ENCODE measurements at places on chromosomes 6 and 20.

GRCh38 chr6:116280161-116280932, 617 bp upstream of the TSPYL1 start:
- no peak for DNase-seq

- no peak for DNase-seq
Observed at GRCh38 chr6:82381278-82381677, 17.7 kb downstream of the TPBG start.

DNA sequence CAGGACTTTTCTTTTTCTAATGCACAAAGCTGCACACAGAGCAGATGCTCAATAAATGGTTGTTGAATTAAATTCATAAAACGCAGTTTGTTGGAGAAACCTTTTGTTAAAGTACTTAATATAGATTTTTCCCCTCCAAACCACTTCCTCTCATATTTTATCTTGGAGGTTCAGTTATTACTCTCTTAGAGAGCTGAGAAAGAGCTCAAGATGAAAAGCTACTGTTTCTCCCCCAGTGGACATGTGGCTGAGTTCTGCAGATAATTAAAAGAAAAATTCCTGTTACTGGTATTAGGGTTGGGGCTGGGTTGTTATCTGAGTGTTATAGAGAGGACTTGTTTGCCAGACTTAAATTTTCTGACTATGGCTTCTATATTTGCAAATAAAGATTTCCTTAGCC, 294.0 kb downstream of the TBC1D7 start:
- no peak for DNase-seq

DNA sequence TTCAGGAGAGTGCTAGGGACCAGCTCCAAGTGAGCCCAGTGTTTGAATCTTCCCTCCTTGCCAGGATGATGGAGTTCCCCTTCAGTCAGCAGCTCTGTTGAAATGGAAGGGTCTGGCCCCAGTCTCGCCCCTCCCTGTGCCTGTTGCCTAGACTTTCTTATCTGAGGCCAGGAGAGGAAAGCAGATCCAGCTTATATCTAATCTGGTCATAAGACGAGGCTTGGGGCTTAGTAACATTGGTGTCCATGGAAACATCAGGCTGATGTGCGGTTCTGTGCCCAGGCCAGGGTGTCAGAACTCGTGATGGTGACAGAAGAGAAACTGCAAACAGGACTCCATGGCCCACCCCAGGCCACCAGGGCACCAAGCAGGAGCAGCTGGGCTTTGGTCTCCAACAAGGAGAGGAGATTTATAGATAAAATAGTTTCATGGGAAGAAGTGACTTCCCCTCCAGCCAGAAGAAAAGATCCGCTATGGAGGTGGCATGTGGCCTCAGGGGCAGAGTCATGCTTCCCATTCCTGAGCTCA, 9.8 kb downstream of the MAS1L start:
- DNase-seq: no peak

- DNase-seq: no peak
Observed at GRCh38 chr20:34634392-34634791, 42.5 kb downstream of the PIGU start.

DNA sequence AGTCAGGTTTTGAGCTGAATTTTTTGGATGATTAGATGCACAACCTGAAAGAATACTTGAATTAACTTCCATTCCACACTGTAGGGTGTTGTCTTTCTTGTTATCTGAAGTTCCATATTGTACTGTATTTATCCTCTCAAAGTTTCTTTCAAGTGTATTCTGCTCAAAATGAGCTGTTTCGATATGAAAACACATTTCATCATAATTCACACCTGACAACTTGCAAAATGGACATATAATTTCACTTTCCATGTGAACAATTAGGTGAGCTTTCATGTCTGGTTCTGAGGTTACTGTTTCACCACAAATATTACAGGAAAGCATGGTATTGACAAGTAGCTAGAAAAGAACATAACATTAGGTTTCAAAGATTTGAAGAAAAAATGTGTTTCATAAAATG, 1.7 kb downstream of the ZUP1 start:
- no peak for DNase-seq

DNA sequence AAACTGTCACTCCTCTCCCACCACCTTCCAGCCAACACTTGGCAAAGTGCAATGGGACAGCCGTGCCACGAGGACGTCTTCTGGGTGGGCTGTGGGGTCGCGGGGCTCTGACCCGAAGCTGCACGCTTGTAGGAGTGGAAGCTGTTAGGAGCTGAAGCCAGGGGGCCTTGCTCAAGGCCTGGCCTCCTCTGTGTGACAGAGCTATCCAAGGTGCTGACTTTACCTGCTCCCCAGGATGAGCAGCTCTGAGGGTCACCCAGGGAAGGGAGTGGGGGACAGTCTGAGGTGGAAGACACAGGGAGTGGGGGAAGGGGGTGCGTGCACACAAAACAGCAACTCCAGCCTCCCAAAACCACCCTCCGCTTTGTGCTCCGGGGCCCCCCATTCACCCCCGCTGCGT, 17.5 kb upstream of the CHRNA4 start:
- no peak for DNase-seq

- DNase-seq: no peak
Observed at GRCh38 chr20:62543470-62544302, 67.9 kb upstream of the GATA5 start.

- DNase-seq: no peak
Observed at GRCh38 chr20:21289651-21290050, 13.5 kb upstream of the XRN2 start.

GRCh38 chr6:118908441-118908840, 14.5 kb downstream of the ASF1A start:
- DNase-seq: no peak

- DNase-seq: no peak
Observed at GRCh38 chr6:15960740-15961634, 167.9 kb upstream of the MYLIP start.

- no peak for DNase-seq
Observed at GRCh38 chr20:7770578-7770977, 169.7 kb downstream of the HAO1 start.

DNA sequence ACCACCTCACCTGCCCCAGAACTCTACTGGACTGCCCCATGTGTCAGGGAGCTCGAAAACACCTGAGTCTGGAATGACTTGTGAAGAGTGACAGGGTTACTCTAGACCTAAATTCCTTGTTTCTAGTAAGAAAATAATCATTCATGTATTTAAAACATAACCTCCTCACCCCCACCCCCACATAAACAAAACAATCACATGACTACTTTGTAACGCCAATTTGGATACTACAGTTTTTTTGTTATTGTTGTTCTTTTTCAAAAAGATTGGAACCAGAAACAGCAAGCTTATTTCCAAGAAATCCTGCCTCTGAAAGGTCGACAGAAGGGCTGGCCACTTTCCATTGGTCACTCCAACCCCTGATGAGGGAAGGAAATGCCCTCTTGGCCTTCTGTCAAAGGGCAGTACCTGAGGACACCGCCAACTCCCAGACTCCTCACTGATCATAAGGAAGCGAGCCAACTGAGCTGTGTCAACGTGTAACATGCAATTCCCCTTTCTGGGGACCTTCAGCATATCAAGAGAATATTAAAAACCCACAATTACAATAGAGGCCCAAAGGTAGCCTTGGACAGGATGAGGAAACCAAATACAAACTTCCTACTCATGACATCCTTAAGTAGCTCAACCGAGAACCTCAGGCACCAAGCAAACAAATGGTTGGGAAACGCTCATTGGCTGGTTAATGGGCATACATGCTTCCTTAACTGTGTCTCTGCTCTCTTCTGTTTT, 2.6 kb downstream of the MCUR1 start:
- DNase-seq: no peak

DNA sequence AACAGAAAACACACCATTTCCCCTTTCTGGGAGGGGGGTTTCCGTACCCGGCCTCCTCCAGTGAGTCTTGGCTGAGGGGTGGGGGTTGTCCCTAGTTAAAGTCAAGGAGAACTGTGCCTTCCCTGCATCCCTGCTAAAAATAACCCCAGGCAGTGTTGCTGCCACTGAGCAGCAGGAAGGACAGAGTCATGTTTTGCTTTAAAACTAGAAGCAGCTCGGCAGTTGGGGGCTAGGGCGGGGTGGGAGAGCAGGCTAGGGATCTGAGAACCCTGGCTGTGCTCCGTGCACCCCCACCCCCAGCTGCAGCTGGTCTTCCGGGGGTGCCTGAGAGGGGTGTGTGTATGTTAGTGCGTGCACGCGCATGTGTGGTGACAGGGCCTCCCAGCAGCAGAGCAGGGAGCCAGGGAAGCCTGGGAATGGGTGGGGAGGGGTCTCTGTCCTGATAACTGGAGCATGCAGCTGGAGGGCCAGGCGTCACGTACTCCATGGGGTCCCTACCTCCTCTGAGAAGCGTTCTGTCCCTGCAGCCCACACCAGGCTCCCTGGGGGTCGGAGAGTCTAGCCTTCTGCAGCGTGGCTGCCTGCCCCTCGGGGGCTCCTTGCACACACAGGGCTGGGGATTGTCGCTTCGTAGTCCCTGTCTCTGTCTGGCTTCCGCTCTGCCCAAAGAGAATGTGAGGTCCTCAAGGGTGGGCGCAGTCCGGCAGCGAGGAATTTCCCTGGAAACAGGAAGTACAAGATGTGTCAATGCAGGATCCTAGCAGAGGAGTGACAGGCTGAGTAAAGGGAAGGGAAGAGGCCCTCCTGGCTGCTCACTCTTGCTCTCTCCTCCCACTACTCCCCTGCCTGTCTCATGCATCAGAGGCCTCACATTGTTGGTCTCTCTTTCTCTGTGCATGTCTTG, 16.8 kb upstream of the ARMC12 start:
- no peak for DNase-seq

GRCh38 chr6:111173946-111174345, 86.6 kb downstream of the SLC16A10 start:
- DNase-seq: no peak

GRCh38 chr20:32444474-32445220, 86.5 kb downstream of the ASXL1 start:
- no peak for DNase-seq

DNA sequence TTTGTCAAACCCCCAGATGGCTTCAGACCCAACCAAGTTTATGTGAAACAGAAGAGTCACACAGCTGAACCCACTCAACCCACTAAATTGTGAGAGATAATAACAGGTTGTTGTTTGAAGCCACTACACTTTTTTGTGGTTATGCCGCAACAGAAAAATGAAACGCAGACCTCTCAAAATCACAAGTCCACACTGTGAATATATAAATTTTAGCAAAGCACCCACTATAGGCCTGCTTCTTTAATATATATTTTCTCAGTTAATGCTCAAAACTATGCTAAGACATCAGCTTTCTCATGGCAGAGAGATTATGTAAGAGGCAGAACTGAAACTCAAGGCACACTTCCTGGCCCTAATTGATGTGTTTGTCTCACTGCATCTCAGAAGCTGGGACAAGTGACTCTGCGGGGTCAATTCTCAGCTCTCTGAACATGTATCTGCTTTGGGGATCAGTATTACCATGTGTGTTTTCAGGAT, 27.7 kb downstream of the MAP3K5 start:
- DNase-seq: no peak

- no peak for DNase-seq
Observed at GRCh38 chr6:152034631-152035030, 227.1 kb downstream of the ESR1 start.

GRCh38 chr6:127582777-127583462, 5.9 kb downstream of the C6orf58 start:
- no peak for DNase-seq

- no peak for DNase-seq
Observed at GRCh38 chr20:63176034-63176426, 39.9 kb downstream of the YTHDF1 start.

- DNase-seq: no peak
Observed at GRCh38 chr20:31746068-31746878, 7.2 kb downstream of the TPX2 start.

GRCh38 chr6:93423542-93423941, 4.2 kb upstream of the EPHA7 start:
- DNase-seq: no peak
